ENCODE measurements at places on chromosomes 1 and 21.

DNA sequence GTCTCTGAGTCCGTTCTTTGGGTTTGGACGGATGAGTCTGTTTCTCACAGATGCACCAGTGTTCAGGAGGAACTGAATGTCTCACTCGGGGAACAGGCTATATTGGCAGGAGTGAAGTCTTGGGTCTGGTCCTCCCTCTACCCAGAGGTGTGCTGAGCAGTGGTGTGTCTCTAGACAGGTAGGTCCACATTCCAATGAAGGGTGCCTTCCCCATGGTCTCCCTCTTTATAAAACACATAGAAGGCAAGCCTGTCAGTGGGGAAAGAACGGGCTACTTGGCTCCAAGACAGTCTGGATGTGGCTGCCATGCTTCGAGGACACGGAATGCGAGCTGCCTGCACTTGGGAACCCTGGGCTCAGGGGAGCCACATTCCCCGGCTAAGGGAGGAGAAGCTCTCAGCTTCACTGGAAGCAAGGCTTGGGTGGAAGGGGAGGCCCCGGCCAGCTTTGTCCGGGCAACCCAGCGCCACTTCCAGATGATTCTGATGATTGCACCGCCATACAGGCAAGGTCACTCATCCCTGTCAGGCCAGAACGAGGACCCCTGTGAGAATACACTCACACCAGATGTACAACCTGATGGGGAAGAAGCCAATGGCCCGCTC lies 29.7 kb upstream of the RIPK4 start:
- DNase-seq = no peak

- DNase-seq = no peak
Measured at GRCh38 chr1:119687434-119688079, 24.2 kb upstream of the PHGDH start.

- DNase-seq = no peak
Measured at GRCh38 chr1:76950306-76950705, 83.0 kb downstream of the ST6GALNAC5 start.

DNA sequence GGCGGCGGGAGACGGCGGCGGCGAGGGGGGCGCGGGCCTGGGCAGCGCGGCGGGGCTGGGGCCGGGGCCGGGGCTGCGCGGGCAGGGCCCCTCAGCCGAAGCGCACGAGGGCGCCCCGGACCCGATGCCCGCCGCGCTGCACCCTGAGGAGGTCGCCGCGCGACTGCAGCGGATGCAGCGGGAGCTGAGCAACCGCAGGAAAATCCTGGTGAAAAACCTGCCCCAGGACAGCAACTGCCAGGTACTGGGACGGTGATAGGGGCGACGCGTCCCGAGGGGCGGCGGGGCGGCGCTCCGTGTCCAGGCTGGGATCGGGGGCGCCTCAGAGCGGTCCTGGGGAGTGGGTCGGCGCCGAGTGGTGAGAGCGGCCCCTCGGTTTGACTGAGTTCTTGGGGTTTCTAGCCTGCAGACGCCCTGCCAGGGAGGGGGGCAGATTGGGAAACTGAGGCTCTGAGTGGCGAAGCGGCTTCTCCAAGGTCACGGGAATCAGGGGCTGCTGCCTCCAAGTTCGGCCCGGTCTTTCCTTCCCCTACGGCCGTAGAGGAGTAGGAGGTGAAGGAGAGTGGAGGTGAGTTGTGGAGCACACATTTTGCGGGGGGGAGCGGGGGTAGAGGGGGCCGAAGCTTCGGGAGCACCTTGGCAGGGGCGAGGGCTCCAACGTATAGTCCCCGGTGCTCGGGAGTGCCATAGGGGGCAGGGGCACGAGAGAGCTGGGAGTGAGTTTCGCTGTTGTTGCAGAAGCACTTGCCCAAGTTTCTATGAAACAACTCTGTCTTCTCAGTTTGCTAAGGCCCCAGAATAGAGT lies 508 bp downstream of the RAVER2 start:
- no peak for DNase-seq

DNA sequence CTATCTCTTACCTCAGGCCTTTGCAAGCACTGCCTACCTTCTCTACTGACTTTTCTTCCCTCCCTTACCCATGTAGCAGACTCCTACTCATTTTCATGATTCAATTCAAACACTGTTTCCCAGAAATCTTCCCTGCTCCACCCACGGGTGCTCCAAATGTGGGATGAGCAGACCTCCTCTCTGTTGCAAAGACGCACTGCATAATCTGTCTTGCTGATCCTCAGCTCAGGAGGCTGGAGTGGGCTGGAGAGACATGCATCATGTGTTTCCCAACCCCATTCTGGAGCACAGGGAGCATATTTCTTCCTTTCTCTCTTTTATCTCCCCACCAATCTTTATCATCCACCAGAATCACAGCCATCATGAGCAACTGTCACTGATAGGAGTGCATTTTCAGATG lies 459.9 kb upstream of the NFIA start:
- DNase-seq = no peak

DNA sequence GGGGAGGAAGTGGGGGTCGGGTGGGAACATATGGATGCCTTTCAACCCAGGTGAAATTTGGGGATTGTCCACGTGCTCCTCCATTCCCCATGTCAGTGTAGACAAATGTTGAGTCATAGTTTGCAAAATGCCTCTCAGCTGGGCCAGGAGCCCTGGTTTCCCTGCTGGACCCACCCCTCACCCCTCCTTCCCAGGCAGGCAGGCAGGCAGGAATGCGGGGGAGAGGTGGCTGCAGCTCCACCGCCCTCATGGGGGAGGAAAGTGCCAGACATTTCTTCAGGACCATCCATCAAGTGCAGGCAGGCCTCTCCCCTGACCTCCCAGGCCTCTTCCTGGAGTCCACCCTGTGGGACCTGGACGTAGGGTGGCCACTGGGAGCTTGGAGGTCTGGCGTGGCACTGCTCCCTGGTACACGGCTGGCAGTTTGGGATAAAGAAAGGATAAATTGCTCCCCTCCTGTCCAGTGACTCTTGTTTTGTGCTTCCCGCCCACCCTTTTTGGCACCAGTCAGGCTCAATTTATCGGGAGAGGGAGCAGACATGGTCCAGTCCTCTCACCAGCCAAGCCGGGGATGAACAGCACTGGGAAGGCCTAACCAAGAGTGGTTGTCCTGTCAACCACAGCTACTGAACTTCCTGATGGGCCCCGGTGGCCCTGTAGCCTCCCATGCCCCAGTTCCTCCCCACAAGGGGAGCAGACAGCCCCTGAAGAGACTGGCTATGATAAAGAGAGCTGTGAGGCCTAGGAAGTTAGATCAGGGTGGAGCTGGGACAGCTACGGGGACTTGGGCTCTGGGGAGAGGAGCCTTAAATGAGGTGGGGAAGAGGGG lies 18.9 kb downstream of the NPR1 start:
- no peak for DNase-seq

DNA sequence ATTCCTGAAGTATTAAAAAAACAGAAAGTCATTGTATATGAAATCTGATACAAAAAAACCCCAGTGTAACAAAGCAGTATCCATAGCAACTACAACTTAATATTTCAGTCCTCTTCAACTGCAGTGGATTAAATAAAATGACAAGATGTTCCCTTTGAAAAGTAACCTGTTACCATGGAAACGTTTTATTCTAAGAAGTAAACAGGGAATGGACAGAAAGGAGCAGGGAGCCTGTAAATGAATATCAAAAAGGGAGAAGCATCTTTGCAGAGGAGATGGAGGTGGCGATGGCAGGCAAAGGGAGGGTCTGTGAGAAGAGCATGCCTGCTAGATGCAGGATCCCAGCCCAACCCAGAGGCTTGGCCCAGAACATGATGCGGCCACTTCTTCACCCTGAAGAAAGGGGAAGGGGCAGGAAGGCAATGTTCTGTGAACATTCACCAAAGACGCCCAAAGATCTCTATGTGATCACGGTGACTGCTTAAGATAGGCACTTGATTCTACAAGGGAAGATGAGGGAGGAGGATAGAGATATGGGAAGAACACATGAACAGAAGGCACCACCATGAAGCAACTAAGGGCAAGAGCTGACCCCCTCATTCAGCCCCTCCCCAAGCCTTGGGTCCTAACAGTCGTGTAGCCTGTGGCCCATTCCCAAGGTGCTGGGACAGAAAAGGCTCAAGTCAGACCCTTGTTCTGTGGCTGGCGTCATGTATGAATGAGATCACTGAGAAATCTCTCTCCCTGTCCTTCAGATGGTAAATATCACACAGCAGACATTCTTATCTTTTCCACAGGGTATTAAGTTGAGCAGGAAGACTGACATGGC lies 200.0 kb downstream of the SLC45A1 start:
- DNase-seq = no peak

DNA sequence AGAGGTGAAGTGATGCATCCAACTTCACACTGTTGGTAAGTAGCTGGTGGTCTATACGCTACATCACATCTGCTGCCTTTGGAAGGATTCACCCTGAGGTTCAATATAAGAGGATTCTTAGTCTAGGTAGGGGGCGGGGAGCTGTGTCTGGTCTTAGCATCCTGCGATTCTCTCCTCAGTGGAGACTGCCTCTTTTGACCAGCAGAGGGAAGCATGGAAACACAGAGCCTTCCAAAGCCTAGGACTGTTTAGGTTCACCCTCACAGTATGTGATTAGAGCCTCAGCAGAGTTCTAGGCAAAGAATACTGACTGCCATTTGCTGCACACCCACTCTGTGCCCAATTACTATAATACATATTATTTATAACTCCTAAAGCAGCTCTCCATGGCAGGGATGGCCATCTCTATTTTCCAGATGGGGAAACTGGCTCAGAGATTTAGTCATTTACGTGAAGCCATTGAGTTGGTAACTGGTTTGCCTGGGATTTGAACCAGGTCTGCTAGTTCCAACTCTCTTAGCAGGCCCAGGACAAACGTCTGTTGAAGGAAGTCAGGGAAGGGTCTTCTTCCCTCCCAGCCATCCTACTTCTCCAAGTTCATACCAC lies 28.9 kb upstream of the EFCAB14 start:
- DNase-seq = no peak

GRCh38 chr21:26391166-26391565 lies 181.9 kb downstream of the CYYR1 start:
- DNase-seq = no peak

- DNase-seq = no peak
Measured at GRCh38 chr1:191528275-191528674, 630.0 kb upstream of the RGS18 start.

DNA sequence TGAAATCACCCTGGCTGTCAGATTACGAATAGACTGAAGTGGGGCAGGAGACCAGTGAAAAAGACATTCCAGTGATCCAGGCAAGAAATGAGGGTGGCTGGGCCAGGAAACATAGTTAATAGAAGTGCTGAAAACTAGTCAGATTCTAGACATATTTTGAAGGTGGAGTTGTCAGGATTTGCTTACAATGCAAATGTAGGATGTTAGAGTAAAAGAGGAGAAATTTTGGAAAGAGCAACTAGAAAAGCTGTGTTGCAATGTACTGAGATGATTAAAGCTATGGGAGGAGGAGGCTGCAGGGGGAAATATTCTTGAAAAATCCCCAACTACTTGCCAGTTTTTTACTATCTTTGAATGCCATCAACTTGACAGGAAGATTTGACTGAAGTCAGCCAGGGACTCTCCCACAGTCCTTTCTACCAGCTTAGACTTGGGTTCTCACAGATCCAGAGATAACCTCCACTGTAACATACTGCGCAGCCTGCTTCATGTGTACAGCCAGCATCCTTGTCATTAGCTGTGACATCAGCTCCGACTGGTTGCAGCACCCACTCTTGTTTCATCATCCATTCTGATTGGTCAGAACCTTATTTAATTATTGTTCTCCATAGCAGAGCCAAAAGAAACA lies 109.7 kb downstream of the TSEN15 start:
- peak; percentile 12 for DNase-seq

GRCh38 chr1:205928317-205928716 lies 14.9 kb downstream of the SLC26A9 start:
- no peak for DNase-seq

DNA sequence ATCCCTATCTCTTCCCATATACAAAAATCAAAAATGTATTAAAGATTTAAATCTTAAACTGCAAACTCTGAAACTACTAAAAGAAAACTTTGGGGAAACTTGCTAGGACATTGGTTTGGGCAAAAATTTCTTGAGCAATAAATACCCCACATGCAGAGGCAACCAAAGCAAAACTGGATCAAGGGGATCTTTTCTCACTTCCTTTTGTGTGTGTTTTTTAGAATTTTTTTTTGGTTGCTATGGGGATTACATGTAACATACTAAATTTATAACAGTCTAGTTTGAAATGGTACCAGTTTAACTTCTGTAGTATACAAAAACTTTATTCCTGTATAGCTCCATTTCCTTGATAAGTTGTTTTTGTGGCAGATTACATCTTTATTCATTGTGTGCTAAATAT lies 16.8 kb downstream of the MAST2 start:
- no peak for DNase-seq

- peak; percentile 36 for DNase-seq
Measured at GRCh38 chr1:113929750-113930498, 800 bp downstream of the HIPK1 start.

DNA sequence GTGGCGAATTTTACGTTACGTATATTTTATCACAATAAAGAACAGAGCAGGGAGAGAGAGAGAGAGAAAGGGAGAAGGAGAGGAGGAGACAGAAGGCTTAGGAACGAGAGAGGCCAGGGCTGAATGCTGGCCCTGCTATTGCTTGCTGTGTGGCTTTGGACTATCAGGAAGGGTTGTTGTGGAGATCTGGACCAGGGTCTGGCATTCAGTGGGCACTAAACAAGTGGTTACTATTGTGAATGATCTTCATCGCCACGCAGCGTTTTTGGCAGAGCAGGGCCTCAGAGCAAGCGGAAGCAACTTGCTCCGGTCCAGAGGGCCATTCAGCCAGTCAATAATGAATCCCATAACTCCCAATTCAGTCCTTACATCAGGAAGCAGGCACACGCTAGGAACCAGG lies 26.4 kb downstream of the PIK3C2B start:
- DNase-seq = no peak

GRCh38 chr21:31592963-31593560 lies 66.4 kb upstream of the SOD1 start:
- DNase-seq = no peak

- DNase-seq = no peak
Measured at GRCh38 chr1:115429884-115430283, 91.8 kb upstream of the NGF start.

- no peak for DNase-seq
Measured at GRCh38 chr21:28523367-28523766, 469.3 kb downstream of the LTN1 start.

GRCh38 chr1:103953386-103953785 lies 203.7 kb downstream of the AMY1C start:
- no peak for DNase-seq
